RWPE2 (cell line): ENCODE measurements at places on chromosomes 16 and 17.
A peak's percentile ranks its signal among the peaks of the same experiment; 100 is the strongest.

DNA sequence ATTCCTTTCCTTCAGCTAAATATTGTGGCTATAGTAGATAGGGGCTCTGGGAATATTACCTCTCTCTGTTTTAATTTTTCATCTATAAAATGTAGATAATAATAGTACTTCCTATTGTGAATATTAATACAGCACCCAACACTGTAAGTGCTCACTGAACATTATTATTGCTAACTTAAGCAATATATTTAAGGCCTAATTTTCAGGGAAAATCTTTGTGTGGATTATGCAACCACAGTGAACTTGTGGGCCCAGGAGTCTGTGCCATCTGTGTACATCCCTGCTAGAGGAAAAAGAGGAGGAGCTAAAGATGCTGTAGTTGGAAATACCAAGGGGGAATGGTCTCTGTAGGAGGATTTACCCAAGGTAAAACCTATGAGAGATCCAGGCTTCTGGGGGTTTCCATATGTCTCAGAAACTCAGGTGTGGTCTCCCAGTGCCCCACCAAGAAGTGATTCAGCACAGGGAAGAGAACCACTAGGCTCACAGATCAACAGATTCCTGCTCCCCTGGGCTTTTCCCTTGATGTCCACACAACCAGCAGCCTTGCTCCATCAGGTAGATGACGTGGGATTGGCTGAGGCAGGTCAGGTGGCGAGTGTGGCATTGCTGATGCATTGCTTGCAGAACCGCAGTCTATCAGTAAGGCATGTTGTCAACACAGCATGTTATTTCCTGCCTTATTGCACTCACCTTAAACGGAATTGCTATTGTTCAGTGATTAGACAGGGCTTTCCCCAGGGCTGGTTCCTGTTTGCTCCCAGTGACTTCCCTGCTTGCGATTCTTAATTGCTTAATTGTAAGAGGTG, 1.6 kb upstream of the N4BP1 start:
- peak; percentile 84 for DNase-seq

GRCh38 chr16:18853694-18854093, 52.3 kb upstream of the ARL6IP1 start:
- no peak for DNase-seq

DNA sequence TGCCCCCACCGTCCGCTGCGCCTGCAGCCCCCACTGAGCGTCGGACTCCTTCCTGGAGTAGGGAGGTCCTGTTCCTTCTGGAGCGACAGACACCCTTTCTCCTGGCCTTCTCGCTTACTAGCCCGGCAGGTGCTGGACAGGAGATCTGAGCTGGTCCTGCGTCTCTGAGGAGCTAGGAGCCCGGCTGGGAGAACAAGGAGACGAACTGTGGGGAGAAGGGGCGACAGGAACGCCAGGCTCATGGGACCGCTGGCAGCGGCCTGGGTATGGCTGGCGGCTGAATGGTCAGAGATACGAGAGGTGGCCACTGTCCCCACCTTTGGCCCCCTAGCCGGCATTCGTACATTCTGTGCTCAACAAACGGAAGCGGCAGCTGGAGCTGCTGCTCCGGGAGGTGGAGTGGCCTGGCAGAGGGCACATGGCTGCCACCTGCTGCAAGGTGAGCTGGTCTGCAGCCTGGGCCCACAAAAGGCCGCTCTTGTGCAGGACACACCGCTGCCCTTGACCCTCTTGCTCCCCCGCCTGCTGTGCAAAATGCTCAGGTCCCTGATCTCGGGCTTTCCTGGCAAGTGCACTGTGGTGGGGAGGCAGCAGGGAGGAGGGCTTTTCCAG, 2066.7 kb downstream of the TP53TG3F start:
- no peak for DNase-seq

GRCh38 chr16:22646948-22647556, 136.4 kb downstream of the NPIPB5 start:
- no peak for DNase-seq

- DNase-seq, result no peak
Measured at GRCh38 chr17:60863892-60864707, 186.4 kb downstream of the BCAS3 start.

DNA sequence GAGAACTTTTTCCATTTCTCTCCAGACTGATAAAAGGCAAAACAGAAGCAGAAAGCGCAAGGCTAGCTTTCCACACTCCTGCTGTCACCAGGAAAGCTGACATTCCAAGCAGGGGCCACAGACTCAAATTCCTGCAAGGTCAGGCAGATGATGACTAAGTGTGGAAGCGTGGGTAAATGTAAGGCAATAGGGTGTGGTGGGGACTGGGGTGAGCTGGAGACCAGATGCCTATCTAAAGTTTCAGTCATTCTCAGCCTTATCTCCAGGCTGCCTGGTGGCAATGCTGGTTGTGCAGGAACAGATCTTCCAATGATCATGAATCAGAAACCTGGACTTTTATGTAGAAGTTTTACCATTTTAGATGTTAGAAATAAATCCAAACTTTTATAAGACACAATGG, 224.1 kb downstream of the GSG1L start:
- no peak for DNase-seq

- DNase-seq, result no peak
Measured at GRCh38 chr16:11689031-11689840, 21.0 kb downstream of the SNN start.

- no peak for DNase-seq
Measured at GRCh38 chr17:72092710-72093322, 28.0 kb upstream of the SOX9 start.

GRCh38 chr17:17729620-17730249, 48.5 kb downstream of the RAI1 start:
- no peak for DNase-seq

DNA sequence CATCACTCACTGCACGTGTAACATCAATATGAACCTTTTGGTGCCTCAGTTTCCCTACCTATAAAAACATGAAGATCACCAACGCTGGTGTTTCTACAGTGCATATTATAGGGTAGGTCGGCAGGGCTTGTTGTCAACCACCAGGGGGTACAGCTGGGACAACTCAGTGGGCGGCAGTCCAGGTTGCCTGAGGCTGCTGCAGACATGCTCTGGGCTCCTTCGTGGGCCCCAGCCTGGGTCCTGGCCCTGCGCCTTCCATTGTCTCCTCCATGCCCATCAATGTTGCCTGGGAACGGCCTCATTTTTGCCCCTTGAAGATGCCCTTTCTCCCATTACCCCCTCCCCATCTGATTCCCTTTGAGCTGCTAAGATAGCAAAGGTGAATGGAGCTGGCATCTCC, 89.8 kb downstream of the GSG1L start:
- no peak for DNase-seq

GRCh38 chr17:75827308-75828075, 16.7 kb downstream of the UNC13D start:
- DNase-seq, result peak; percentile 68

DNA sequence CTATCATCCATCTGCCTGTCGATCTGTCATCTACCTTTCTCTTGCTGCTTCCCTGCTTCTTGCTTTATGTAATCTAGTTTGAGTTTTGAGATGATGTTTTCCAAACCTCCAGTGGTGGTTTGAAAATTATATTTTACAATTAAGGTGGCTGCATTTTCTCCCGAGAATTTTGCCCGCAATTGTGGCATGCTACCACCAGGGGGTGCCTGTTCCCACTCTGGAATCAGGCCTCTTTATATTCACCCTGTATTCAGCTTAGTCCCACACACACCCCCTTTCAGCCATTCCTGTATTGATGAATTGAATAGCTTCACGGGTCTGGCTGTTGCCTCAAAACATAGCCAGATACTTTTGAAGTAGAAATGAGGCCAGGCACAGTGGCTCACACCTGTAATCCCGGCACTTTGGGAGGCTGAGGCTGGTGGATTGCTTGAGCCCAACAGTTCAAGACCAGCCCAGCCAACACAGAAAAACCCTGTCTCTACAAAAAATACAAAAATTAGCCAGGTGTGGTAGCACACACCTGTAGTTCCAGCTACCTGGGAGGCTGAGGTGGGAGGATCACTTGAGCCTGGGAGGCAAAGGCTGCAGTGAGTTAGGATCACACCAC, 3.2 kb downstream of the PRSS22 start:
- DNase-seq, result no peak

- no peak for DNase-seq
Measured at GRCh38 chr17:4176808-4177472, 33.9 kb downstream of the CYB5D2 start.

DNA sequence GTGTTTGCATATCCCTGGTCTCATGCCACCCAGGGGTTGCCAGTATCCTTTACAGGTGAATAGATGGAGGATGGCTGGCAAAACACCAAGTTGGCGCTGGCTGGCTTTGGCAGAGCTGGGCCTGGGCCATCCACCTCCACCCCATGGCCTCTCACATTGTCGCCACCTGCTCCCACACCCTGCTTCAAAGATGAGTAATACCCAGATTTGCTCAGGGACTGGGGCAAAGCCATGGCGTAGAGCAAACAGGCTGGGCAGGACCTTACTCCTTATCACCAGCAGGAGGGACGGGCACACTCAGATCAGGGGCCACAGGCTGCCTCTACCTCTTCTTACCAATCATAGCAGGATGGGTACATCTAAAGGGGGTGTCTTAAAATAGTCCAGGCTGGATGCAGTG, 24.3 kb downstream of the PLA2G10 start:
- no peak for DNase-seq

DNA sequence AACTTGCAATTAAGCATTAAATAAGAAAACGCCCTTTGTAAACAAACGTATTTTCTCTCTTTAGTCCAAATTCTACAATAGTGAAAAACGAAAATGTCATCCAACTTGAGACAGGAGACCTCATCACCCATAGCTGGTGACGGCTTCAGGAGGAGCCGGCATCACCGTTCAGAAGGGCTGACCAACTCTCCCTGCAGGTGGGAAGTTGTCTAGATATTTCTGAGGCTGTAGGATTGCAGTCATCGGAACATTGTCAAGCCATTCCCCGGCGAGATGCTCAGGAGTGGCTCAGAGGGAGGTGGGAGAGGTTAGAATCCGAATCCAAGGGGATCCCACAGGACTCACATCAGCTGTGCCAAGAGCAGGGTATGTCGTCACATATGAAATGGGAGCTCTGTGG, 76.7 kb downstream of the RBFOX3 start:
- DNase-seq, result no peak

DNA sequence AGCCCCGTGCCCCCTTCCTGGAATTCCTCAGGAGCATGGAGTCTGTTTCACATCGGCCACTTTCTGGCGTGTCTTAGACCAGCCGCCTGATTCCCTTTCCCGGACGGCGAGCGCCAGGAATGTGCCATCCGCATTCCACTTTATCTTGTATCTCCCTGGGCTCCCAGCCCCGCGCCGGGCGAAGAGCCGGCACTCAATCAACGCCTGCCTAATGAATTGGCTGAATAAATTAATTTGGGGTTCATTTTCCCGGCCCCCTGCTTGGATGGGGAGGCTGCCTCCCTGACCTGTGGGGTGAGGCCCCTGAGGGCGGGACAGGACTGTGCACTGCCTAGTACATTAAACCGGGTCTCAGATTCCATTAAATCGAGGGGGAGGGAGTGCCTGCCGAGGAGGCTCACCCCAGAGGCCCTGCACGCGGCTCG, 282.3 kb upstream of the TNRC6C start:
- DNase-seq, result no peak

DNA sequence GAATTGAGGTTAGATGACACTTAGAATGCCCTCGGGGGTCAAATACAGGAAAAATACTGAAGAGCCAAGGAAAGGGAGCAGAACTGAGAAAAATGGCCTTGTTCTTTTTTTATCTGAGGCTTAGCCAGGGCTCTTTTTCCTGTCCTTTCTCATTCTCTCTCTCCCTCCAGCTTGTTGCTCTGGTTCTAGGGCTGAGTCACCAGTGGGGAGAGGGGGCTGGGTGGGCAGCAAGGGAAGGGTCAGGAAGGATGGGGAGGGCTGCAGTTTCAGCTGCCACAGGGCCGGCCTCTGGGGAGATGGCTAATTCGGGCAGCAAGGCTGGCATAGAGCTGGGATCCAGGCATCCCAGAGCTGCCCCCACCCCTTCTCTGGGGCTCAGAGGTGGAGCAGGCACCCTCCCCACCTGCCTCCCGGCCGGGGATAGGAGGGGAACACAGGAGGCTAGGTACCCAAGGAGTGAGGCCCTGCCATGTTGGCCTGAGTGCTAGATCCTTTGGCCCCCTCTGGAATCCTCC, 3.9 kb downstream of the ITGA3 start:
- no peak for DNase-seq

DNA sequence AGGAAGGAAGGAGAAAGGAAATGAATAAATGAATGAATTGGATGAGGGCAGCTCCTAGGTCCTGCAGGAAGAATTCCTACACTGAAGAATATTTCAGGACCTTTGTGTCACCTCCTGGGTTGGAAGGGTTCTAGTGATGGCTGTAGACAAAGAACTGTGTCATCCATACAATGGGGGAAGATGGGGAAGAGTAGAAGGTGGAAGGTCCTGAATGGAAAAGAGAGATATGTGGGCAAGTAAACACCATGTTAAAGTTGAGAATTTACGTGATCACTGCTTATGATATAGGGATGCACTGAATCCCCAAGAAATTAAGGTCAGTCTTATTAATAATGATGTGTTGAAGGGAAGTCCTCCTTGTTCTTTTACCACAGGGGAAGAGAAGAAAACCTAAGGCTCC, 4.2 kb upstream of the SUPT4H1 start:
- no peak for DNase-seq
